A549 treated with Mapracorat at 1 μM for 4 hours (cell line): ENCODE measurements at places on chromosomes 11 and 22. TPM values are rescaled to one million over a fixed set of nuclear protein-coding genes. Genes with fewer than 3 reads are reported as not detected.

The PATE2 gene
- total RNA-seq = not detected in 5 replicates

The P4HA3 gene
- total RNA-seq = 35.5 to 58.6 TPM (median 49.8 TPM) in 5 replicates

The TRPM5 gene
- not detected in 5 replicates for total RNA-seq

The MYEOV gene
- total RNA-seq = 101 to 124 TPM (median 121 TPM) in 5 replicates

The PATE4 gene
- not detected in 5 replicates for total RNA-seq

The OLFML1 gene
- 0.08 TPM in 1 of 5 replicates, not detected in the others for total RNA-seq

The CLMP gene
- 16.3 to 24.2 TPM (median 21.4 TPM) in 5 replicates for total RNA-seq

The PDE2A gene
- total RNA-seq = 1.0 to 2.6 TPM (median 1.9 TPM) in 5 replicates

The RTN4RL2 gene
- 49.0 to 100 TPM (median 88.4 TPM) in 5 replicates for total RNA-seq

The PRR33 gene
- not detected in 5 replicates for total RNA-seq

The FGF19 gene
- total RNA-seq = 0.05 to 0.12 TPM (median 0.08 TPM) in 4 of 5 replicates, not detected in the other

The FOXRED1 gene
- total RNA-seq = 20.7 to 24.0 TPM (median 23.1 TPM) in 5 replicates

The ALDH3B1 gene
- 119 to 141 TPM (median 133 TPM) in 5 replicates for total RNA-seq

The THRSP gene
- not detected in 5 replicates for total RNA-seq

The NPAS4 gene
- not detected in 5 replicates for total RNA-seq

The CD59 gene
- total RNA-seq = 822 to 1,017 TPM (median 944 TPM) in 5 replicates

The OR8D1 gene
- total RNA-seq = not detected in 5 replicates

The OR56A1 gene
- total RNA-seq = not detected in 5 replicates

The PTPRCAP gene
- total RNA-seq = 0.24 to 0.72 TPM (median 0.29 TPM) in 4 of 5 replicates, not detected in the other

The HEPHL1 gene
- total RNA-seq = not detected in 5 replicates

The LMNTD2 gene
- total RNA-seq = 2.0 to 3.0 TPM (median 2.7 TPM) in 5 replicates

The OR51A4 gene
- not detected in 5 replicates for total RNA-seq

The PRRG4 gene
- total RNA-seq = 1.5 to 1.8 TPM (median 1.6 TPM) in 5 replicates

The CTSW gene
- total RNA-seq = 0.11 TPM in 1 of 5 replicates, not detected in the others

The WT1 gene
- total RNA-seq = 5.0 to 5.8 TPM (median 5.3 TPM) in 5 replicates

The SPI1 gene
- 0.15 to 0.20 TPM in 2 of 5 replicates, not detected in the others for total RNA-seq

The NPTXR gene
- 8.6 to 10.9 TPM (median 9.9 TPM) in 5 replicates for total RNA-seq

The KRTAP5-10 gene
- not detected in 5 replicates for total RNA-seq

The MPEG1 gene
- total RNA-seq = not detected in 5 replicates

The DNHD1 gene
- 2.2 to 4.1 TPM (median 3.3 TPM) in 5 replicates for total RNA-seq

The CEND1 gene
- 1.9 to 2.7 TPM (median 2.2 TPM) in 5 replicates for total RNA-seq

The GSTT2 gene
- total RNA-seq = 0.27 TPM in 1 of 5 replicates, not detected in the others

The TTC28 gene
- total RNA-seq = 2.2 to 3.9 TPM (median 2.8 TPM) in 5 replicates

The LRP5 gene
- total RNA-seq = 30.9 to 54.0 TPM (median 49.6 TPM) in 5 replicates
